ENCODE measurements at places on chromosomes 12 and 14. TPM values are rescaled to one million over a fixed set of nuclear protein-coding genes. Genes with fewer than 3 reads are reported as not detected.

Gene SYCP3
- 1.3 TPM for total RNA-seq

Gene NXPH4
- 1.6 TPM for total RNA-seq

Gene PLEKHG7
- not detected for total RNA-seq

Gene GPX2
- total RNA-seq: not detected

Gene RNASE1
- total RNA-seq: 7.8 TPM

Gene SMCO3
- total RNA-seq: not detected

Gene BHLHE41
- total RNA-seq: 1.3 TPM

All from parietal lobe (tissue), 2 donors.